ENCODE measurements at places on chromosomes 1 and 21.

DNA sequence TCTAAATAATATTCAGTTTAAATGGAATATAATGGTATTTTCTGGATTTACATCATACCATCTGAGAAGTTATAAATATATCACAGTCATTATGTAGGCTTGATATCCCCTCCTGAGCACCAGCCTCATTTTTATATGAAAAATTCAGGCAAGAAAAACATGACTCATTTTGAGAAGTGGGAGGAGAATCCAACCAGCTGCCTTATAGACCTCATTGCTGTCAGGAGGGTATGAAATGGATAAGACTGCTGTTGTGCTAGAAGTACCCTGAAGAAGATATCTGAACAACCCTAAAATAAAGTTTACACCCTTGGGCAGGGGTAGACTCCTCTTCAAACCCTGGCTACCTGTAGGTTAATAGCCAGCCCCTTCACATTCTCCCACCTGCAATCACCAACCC is 8.8 kb downstream of the GIPC2 start:
- no peak for DNase-seq

- no peak for DNase-seq
Observed at GRCh38 chr1:151175041-151175741, 590 bp downstream of the TMOD4 start.

- DNase-seq: no peak
Observed at GRCh38 chr21:14589855-14590563, 43.9 kb upstream of the SAMSN1 start.

- no peak for DNase-seq
Observed at GRCh38 chr1:159187033-159187432, 15.6 kb downstream of the CADM3 start.

- no peak for DNase-seq
Observed at GRCh38 chr1:220751111-220751510, 3.0 kb downstream of the MTARC2 start.

GRCh38 chr1:211118407-211119102 is 15.4 kb downstream of the KCNH1 start:
- peak; percentile 18 for DNase-seq

DNA sequence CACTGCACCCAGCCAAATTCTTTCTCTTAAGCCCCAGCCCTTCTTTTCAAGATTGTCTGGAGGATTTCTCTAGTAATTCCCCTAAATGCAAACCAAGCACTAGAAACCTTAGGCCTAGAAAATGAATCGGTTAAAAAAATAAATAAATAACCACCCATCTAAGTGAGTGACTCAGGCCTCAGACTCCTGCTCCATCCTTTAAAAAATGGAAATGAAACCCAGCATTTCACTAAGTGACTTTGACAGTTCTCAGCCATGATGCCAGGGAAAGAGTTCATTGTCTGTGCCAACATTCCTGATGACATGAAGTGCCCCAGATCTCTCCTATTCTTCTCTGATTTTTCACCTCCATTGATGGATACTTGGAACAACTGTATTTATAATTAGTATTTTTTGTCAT is 415.2 kb upstream of the DAB1 start:
- DNase-seq: no peak

GRCh38 chr1:91645031-91645430 is 144.4 kb downstream of the CDC7 start:
- no peak for DNase-seq

GRCh38 chr1:94884507-94884906 is 42.4 kb downstream of the CNN3 start:
- DNase-seq: no peak

GRCh38 chr1:180532854-180533253 is 25.9 kb upstream of the OVAAL start:
- DNase-seq: no peak

- peak; percentile 40 for DNase-seq
Observed at GRCh38 chr1:185565302-185565701, 168.9 kb upstream of the HMCN1 start.

DNA sequence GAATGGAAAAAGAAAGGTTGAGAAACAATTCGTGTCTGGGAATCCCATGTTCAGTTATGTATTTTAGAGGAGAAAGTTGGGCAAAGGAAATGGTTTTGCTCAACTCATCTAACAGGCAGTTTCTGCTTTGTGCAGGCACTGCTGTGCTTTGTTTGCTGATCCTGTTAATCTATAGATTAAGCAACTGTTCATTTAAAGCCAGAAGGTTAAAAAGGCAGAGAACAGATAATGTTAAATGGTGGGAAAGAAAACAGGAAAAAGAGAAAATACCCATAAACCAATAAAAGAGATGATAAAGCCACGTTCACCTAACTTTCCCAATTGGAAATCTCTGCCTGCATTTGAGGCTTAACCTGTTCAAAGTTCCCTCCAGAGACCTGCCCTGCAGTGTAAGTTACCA is 70.0 kb downstream of the APP start:
- DNase-seq: peak; percentile 66

All from fibroblast of villous mesenchyme (primary cell).